ENCODE measurements at places on chromosomes 1 and 21.

GRCh38 chr1:71640998-71641397 is 560.2 kb upstream of the ZRANB2 start:
- no peak for DNase-seq

GRCh38 chr1:72915581-72915980 is 633.2 kb upstream of the NEGR1 start:
- DNase-seq = no peak

- no peak for DNase-seq
Observed at GRCh38 chr1:94014635-94015488, 105.6 kb upstream of the GCLM start.

DNA sequence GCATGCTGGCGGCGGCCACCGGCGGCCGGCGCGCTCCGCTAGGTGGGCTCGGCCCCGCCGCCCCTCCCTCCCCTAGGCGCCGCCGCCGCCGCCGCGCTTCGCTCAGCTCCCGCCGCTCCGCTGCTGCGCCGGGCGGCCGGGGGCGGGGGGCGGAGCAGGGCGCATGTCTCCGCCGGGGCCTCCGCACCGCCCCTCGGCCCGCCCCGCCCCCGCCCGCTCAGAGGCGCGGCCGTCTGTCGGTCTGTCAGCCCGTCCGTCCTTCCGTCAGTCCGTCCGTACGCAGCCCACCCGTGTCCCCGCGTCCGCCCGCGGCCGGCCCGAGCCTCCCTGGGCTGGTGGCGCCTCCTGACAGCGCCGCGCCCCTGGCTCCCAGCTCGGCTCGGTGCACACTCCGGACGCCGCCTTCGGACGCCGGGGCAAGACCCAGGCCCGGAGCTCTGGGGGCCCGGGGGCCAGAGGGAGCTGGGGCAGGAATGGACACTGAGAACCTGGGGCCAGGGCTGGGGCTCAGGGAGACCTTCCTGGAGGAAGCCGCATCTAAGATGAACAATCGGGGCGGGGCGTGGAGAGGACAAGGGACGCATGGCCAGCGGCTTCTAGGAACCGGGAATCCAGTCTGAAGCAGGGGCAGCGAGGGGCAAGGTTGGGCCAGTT is at the start of gene GPR153:
TSS of gene GPR153 (minus strand) at position 138 of the 654 bp plus-strand sequence. CDS start 6,193 bp downstream, outside the sequence.
- peak; percentile 44 for DNase-seq

DNA sequence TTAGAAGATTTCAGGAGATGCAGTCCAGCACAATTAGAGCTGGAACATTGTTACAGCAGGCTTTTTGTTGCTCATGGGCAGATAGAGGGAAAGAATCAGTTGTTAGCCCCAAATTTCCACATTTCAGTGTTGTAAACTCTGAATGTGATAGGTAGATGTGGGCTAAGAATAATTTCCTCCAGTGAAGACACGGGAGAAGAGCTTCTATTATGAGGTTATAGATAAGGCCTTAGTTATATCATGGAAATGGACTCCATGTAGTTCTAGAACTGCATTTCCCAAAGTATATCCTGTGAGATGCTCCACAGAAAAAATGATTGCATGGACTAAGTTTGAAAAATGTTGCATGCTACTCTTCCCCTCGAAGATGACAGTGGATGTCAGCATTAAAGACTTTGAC is 64.9 kb downstream of the PRKAA2 start:
- no peak for DNase-seq

DNA sequence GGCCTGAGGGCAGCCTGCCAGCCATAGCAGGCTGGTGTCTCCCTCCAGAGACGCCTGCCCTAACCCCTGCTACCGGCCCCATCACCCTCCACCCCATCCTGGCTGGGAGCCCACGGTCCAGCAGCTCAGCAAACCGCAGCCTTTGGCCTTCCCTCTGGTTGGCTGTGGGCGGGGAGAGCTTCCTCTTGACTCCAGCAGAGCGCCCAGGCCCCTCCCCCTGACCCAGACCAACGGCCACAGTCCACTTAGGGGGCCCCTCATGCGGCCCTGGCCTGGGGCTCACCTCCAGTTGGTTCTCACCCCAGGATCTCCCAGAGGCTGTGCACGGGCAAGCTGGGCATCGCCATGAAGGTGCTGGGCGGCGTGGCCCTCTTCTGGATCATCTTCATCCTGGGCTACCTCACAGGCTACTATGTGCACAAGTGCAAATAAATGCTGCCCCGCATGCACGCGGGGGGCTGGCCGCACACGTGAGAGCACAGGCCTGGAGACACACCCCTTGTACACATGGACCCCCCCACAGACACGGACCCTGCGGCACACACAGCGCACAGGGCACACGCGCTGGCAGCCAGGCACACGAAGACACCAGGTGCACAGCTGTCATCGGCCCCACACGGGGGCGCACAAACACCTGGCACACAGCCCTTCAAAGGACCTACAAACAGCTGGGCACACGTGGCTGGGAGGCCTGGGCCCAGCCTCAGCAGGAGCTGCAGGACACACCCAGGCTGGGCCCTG is 3.1 kb downstream of the SMIM1 start:
- DNase-seq = peak; percentile 74
